ENCODE measurements at places on chromosomes 3 and 15.
A peak's percentile ranks its signal among the peaks of the same experiment; 100 is the strongest.

DNA sequence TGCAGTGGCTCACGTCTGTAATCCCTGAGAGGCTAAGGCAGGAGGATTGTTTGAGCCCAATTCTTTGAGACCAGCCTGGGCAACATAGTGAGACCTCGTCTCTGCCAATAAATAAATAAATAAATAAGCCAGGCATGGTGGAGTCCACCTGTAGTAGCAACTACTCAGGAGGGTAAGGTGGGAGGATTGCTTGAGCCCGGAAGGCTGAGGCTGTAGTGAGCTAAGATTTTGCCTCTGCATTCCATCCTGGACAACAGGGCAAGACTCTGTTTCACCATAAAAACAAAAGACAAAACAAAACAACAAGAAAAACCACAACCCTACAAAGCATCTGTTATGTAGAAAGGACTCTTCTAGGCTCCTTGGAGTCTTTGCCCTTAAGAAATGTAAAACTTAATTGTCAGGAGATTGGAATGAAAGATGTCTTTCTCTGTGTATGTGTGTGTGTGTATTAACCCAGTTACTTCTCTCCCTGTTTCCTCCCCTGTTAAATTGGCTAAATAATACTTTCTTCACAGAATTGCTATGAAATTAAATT lies 9.5 kb downstream of the NECTIN3 start:
- H3K36me3 ChIP-seq = no peaks in the 10 kb centered on the region
- H3K4me1 ChIP-seq = no peaks in the 10 kb centered on the region
- no peak for DNase-seq
- H3K27me3 ChIP-seq = no peaks in the 10 kb centered on the region
- no peak overlapping the region for H3K27ac ChIP-seq

GRCh38 chr15:94246016-94246415 lies 14.7 kb downstream of the MCTP2 start:
- no peaks in the 10 kb centered on the region for H3K4me1 ChIP-seq
- H3K36me3 ChIP-seq = no peaks in the 10 kb centered on the region
- H3K27ac ChIP-seq = no peak overlapping the region
- DNase-seq = no peak
- no peaks in the 10 kb centered on the region for H3K27me3 ChIP-seq

DNA sequence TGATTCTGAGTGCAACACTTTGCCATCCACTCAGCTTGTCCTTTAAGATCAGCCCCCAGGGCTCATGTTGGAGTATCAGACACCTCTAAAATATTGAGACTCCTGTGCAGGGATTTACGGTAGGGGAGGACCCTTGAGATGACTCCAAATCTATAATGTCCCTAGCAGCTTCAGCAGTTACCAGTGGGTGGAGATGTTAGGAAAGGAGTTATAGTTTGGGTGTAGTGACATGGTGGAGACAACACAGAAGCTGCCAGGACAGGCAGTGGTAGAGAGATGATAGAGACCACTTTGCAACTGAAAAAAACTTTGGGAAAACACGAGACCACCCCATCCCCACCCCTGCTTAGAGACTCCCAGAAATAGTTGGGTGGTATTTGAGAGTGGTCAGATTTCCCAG lies 43.3 kb upstream of the GSK3B start:
- H3K4me3 ChIP-seq = no peak overlapping the region
- H3K27ac ChIP-seq = no peak overlapping the region
- no peaks in the 10 kb centered on the region for H3K27me3 ChIP-seq
- no peak for DNase-seq

GRCh38 chr15:71275098-71275497 lies 159.8 kb downstream of the THSD4 start:
- peak overlapping the region; percentile 73 for H3K27ac ChIP-seq
- no peaks in the 10 kb centered on the region for H3K27me3 ChIP-seq
- peaks cover 38% of the 10 kb centered on the region for H3K4me1 ChIP-seq
- DNase-seq = no peak

GRCh38 chr3:175941352-175941751 lies 1082.2 kb downstream of the NAALADL2 start:
- H3K4me1 ChIP-seq = no peaks in the 10 kb centered on the region
- no peaks in the 10 kb centered on the region for H3K27me3 ChIP-seq
- H3K4me3 ChIP-seq = no peak overlapping the region
- no peak for DNase-seq
- H3K27ac ChIP-seq = no peak overlapping the region
- H3K36me3 ChIP-seq = no peaks in the 10 kb centered on the region

GRCh38 chr3:165185707-165186327 lies 10.4 kb downstream of the SLITRK3 start:
- peak; percentile 32 for DNase-seq
- H3K4me1 ChIP-seq = no peaks in the 10 kb centered on the region
- H3K27me3 ChIP-seq = no peaks in the 10 kb centered on the region
- no peaks in the 10 kb centered on the region for H3K36me3 ChIP-seq

- H3K27ac ChIP-seq = no peak overlapping the region
- no peak for DNase-seq
Observed at GRCh38 chr3:129421236-129421883, 7.1 kb downstream of the EFCAB12 start.

Measured in Panc1 (cell line).